ENCODE measurements at places on chromosomes 13 and 19.

GRCh38 chr19:53553865-53554791 is 16.2 kb downstream of the ZNF331 start:
- H3K27ac ChIP-seq = no peak overlapping the region
- H3K4me1 ChIP-seq = no peaks in the 10 kb centered on the region
- peaks cover 7% of the 10 kb centered on the region for H3K27me3 ChIP-seq
- DNase-seq = no peak
- peaks cover 65% of the 10 kb centered on the region for H3K36me3 ChIP-seq

- DNase-seq = no peak
- no peak overlapping the region for H3K4me3 ChIP-seq
- H3K4me1 ChIP-seq = no peaks in the 10 kb centered on the region
- H3K27me3 ChIP-seq = no peaks in the 10 kb centered on the region
- no peak overlapping the region for H3K27ac ChIP-seq
Measured at GRCh38 chr13:67353941-67354340, 123.8 kb upstream of the PCDH9 start.

DNA sequence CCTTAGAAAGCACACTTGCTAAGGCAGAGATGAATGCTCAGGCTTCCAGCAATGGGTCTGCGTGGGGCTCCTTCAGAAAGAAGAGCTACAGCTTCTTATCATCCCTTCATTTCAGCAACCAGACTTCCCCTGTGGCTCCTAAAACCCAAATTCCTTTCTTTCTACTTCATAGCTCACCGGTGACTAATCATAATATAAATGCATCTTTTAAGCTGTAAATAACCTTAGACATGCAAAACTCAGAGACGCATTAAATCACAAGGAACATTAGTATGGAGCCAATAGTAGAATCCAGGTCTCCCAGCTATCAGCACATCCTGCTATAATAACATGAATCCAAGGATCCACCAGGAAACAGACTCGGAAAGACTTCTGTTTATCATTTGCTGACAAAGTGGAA is 375.6 kb downstream of the COG6 start:
- H3K27me3 ChIP-seq = peaks cover 3% of the 10 kb centered on the region
- no peak overlapping the region for H3K4me3 ChIP-seq
- DNase-seq = no peak
- H3K27ac ChIP-seq = no peak overlapping the region
- H3K4me1 ChIP-seq = no peaks in the 10 kb centered on the region
- H3K36me3 ChIP-seq = no peaks in the 10 kb centered on the region

DNA sequence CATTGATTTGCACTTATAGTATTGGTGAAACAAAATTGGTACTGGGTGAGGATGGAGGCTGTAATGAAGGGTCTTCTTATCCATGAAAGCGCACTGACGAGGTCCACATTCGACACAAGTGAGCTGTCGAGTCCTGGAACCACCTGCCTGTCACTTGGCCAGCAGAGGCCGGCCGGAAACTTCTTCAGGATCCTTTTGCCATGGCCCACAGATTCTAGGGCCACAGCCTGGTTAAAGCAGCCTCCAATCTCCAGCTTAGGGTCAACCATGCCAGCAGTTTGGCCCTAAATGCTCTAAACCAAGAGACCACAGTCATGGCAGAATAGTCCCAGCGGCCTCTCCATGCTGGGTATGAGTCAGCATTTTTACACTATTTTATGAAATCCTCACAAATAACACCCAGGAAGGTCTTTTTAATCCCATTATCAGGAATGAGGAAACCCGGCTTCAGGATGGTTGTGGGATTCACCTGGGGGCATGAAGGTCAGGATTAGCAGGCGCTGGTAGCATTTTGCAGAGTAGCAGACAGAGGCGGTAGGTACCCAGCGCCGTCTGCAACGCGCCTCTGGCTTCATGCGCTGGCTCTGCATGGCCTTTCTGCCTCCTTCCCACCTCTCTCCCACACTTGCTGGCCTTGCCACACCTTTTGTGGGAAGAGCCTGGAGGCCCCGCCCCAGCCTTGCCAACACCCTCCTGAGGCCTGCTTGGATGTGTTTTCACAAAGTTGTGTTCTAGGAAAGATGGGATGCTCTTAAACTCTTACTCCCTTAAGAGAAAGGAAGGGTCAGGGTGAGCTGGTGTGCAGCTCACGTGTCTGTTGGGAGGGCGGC is 15.2 kb downstream of the GAS6 start:
- no peaks in the 10 kb centered on the region for H3K36me3 ChIP-seq
- H3K4me3 ChIP-seq = no peak overlapping the region
- no peak overlapping the region for H3K27ac ChIP-seq
- H3K27me3 ChIP-seq = no peaks in the 10 kb centered on the region
- peaks cover 53% of the 10 kb centered on the region for H3K4me1 ChIP-seq

DNA sequence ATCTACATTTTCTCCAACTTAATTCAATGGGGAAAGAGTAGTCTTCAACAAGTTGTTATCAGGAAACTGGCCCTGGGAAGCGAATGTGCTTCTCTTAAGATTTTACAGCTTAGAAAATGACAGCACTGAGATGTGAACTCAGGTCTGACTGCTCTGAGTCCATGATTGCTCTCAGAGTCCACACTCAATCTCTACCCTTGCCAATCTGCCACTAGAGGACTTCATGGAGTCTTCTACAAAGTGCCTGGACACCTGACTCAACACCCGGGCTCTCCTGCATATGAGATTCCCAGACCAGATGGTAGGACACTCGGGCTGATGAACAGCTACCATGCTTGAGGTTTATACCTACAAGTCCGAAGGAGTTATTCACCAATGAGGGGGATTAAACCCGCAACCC is 74.8 kb downstream of the ABCC4 start:
- H3K4me3 ChIP-seq = no peak overlapping the region
- peaks cover 18% of the 10 kb centered on the region for H3K36me3 ChIP-seq
- H3K27ac ChIP-seq = peak overlapping the region; percentile 45
- peaks cover 7% of the 10 kb centered on the region for H3K4me1 ChIP-seq
- no peak for DNase-seq
